Mesenteric fat pad (tissue), 1 donor: ENCODE measurements at places on chromosomes 2 and 18. TPM values are rescaled to one million over a fixed set of nuclear protein-coding genes. Genes with fewer than 3 reads are reported as not detected.

DNA sequence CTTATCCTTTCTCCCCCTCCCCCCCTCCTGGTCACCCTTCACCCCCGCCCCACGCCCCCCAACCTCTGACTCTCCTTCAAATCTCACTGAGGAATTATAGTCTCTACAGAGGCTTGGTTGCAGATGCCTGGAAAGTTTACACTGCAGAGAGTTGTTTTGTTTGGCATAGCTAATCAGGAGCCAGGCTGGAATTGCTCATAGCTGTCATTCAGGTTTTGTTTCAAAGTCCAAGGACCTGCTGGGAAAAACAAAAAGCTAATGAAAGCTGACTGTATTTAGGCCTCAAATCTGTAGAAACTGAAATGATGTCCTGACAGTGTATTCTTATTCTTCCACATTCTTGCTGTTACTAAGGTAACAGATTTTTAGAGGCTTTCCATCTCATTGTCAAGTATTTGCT is 22.6 kb downstream of the GREB1L start:
- DNase-seq, result no peak

The NAT8 gene
- total RNA-seq, result not detected

The RUFY4 gene
- 0.42 TPM for total RNA-seq

DNA sequence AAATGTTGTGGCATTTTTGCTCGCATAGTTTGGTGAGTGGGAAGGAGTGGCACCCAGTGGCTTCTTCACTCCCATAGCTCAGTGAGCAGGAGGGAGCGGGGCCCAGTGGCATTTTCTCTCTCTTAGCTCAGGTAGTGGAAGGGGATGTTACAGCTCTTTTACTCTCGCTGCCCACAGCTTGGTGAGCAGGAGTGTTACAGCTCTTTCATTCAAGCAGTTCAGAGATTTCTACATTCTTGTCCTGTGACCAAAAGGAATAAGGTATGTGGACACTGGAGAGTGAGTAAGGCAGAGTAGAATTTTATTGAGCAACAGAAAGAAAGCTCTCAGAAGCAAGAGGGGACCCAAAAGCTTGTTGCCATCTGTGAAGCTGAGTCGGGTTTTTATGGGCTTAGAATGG is 192.4 kb downstream of the SPAG16 start:
- DNase-seq, result no peak

DNA sequence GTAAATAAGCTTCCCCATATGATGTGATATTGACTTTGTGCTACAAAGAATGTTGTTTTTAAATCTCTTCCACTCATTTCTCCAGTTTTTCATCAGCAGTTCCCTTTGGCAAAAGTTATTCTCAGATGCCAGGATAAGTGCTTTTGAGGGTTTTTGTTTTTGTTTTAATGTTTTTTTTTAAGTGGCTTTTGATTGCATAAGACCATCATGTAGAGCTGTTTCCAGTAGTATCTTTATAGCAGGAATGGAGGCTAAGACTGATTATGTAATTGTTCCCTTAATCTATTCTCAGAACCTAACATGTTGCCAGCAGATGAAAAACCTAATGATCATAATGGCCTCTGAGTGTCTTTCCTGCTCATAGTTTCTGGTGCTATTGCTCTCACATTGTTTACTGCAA is 77.9 kb downstream of the CABLES1 start:
- DNase-seq, result no peak

The TEKT4 gene
- total RNA-seq, result 0.22 TPM

- peak; percentile 92 for DNase-seq
Observed at GRCh38 chr2:70553584-70554337, at the start of gene TGFA. TGFA (minus strand) TSS chr2:70553826; CDS start chr2:70553767, 59 bp downstream.

- no peak for DNase-seq
Observed at GRCh38 chr18:70415823-70416488, 127.1 kb downstream of the SOCS6 start.

The ABCG5 gene
- total RNA-seq, result not detected

The FSHR gene
- not detected for total RNA-seq

The SNED1 gene
- total RNA-seq, result 58.0 TPM

The PSMA8 gene
- total RNA-seq, result not detected

DNA sequence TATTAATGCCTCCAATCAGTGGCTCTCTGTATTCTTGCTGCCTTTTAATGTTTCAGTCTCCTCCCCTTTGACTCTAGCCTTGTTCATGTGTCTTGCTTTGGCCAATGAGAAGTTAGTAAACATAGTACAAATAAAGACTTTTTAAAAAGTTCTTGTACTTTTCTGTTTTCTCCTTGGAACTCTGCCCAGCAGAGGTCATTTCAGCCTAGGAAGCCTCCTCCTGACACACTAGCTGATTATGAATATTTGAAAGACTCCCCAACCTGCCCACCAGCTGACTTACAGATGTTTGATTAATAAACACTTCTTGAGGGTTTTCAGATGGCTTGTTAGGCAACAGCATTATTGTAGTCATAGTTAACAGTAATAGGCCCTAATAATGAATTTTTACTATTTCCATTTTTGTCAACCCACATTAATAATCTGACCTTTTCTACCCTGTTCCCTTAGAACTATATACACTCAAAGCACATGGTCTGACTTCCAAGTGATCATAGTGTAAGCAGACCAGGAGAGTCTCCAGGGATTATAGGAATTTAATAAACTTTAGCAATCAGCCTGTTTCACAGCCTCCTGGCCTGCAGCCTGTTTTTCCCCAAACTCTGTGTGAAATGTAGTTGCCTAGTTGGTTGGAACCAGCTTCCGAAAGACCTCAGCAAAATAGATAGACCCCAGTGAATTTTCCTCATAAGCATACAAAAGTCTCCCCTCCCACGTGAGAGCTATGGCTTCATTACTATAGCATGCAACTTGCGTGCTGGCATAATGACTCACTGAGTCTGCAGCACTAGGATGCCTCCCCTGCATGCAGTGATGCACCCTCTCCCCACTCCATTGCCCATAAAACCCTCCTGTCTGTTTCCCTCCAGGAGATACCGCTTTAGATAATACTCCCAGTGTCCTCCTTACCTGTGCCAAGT is 670.7 kb upstream of the ZNF804A start:
- no peak for DNase-seq

The RFTN2 gene
- total RNA-seq, result 6.8 TPM

DNA sequence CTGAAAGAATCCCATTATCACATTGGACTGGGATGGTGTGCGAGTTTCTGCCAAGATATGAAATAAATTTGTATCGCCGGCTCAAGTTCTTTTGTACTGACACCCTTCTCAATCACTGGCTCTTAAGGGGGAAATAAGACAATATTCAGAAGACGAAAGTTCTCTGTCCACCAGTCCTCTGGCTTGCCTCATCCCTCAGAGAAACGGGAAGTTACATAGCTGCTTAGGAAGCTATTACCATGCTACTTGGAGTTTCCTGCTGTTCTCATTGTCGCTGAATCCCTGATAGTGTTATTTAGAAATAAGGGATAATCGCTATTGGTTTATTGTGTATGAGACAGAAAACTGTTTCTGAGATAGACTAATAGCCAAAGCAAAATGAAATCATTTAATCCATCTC is 205.0 kb upstream of the ZNF521 start:
- DNase-seq, result no peak

DNA sequence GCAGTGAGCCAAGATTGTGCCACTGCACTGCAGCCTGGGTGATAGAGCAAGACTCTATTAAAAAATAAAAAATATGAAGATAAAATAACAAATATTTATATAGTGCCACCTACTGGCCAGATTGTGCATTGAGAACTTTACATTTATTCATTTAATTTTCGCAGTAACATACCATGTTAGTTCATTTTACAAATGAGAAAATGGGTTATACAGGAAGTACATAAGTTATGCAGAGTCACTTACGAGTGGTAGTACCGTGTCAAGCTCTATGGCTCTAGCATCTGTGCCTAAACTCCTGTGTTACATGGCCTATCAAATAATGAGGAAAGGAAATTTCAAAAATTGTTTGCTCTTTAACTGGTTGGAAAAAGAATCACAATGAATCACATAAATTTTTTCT is 27.9 kb downstream of the RIF1 start:
- DNase-seq, result no peak

The MSTN gene
- 0.48 TPM for total RNA-seq

DNA sequence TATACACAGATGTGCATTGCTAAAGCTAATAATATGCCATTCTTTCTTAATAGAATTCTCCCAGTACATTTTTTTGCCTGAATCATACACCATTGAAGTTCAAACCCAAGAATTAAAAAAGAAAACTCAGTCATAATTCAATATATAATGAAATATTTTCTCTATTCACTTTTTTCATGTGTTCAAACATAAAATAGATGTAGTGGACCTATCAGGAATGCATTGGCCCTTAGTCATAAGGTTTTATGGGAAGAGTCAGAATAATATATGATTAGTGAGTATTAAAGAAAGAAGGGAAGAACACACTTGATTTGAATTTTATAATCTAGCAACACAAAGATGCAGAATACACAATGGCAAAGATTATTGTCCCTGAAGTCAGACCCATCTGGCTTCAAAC is 297.0 kb upstream of the COL3A1 start:
- DNase-seq, result no peak

DNA sequence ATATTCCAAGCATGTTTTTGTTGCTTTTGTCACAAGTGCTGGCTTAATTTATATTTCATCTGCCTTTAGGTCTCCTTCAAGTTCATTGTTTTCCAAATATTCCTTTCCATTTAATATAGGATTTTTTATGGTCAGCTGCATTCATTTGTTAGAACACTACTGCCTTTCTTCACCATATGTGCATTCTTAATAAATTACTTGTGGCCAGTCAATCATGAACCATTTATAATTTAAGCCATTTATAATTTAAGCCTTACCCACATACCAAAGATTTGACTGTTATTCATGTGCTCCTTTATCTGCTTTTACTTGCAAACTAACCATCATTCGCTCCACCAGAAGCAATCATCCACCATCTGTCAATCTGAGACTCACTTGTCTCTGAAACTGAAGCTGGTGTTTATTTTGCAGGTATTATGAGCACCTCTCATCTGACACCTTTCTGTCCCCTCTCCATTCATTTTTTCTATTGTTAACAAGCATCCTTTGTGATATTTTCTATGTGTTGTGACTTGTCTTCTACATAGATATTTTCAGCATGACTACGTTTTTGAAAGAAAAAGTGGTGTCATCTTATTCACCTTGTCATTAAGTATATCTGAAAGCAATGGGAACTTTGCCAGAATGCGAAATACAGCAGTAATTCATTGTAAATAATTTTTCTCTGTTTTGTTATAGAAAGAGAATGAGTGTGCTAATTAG is 786.8 kb downstream of the KCNJ3 start:
- no peak for DNase-seq

The ASB18 gene
- not detected for total RNA-seq

DNA sequence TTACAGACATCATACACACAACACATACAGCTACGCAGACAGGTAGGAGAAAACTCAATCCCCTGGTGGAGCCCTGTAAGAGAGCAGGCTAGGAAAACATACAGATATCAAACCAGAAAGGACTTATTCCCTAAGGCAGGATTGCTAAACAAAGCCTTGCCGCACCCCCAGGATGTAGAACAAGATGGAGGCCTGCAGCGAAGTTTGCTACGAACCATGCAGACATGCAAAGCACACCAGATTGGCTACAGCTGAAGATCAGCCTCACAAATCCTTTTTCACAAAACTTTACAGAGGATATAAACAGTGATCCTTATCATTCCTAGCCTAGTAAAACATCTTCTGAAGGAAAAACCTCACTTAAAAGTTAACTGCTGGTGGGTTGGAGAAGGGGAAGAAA is 28.3 kb downstream of the C18orf54 start:
- DNase-seq, result no peak

- DNase-seq, result peak; percentile 78
Observed at GRCh38 chr2:127564429-127565260, 29.2 kb downstream of the MYO7B start.

- no peak for DNase-seq
Observed at GRCh38 chr18:25921677-25922421, 168.6 kb downstream of the SS18 start.

DNA sequence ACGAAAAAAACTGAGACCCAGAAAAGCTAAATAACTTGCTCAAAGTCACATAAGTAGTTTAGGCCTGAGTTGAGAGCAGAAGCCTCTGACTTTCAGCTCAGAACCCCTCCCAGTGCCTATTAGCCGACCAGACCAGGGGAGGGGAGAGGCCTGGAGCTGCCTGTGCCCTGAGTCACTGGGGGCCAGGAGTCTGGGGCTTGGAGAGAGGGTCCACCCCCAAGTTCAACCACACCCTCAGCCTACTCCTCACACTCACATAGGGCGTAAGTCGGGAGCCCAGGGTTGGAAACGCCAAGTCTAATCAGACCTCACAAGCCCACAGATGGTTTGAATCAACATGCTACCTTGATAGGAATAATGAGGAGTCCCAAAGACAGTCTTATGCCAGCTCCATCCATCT is 12.6 kb upstream of the PKDCC start:
- peak; percentile 71 for DNase-seq

The MC2R gene
- not detected for total RNA-seq

- no peak for DNase-seq
Observed at GRCh38 chr18:55783921-55784320, 195.9 kb upstream of the TCF4 start.

DNA sequence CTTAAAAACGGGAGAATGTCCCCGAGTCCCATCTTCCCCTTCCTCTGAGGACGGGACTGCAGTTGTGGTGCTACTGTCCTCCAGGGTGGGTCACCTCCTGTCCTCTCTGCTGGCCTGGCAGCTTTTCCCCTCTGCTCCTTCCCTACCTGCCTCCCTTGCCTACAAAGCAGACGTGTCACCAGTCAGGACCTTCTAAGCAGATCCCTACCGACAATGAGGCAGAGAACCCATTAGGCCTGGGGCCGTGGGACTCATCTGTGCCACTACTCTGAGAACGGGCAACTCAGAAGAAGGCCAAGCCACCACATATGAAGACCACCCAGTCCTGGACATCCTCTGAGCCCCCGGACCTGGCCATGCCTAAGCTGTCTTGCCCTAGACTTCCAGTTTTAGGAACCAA is 103.0 kb upstream of the TEX51 start:
- DNase-seq, result no peak

The ID2 gene
- total RNA-seq, result 169 TPM

- peak; percentile 94 for DNase-seq
Observed at GRCh38 chr2:9003616-9004337, at the start of gene MBOAT2. MBOAT2 (minus strand) TSS chr2:9003684; CDS start chr2:9003614, 70 bp downstream.

The CDKL4 gene
- 0.96 TPM for total RNA-seq

GRCh38 chr2:218444692-218445357 is 25.9 kb downstream of the VIL1 start:
- no peak for DNase-seq
